ENCODE measurements at places on chromosomes 2 and 18.

DNA sequence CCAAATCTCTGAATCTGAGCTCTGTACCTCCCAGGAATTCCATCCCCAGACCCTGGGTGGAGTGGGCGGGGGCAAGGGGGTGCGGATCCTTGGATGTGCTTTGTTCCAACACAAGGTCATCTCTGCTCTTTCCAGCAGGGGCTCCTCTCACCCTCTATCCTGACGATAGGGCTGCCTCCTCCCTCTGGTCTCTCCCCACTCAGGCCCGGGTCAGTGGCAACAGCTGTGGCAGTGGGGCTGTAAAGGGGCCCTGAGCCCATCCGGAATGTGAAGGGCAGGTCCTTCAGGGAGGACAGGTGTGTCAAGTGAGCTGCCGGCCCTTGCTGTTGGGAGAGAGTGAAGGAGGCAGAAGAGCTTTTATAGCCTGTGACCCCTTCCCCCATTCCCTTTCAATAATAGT is 167.8 kb downstream of the CELF4 start:
- no peak for DNase-seq

DNA sequence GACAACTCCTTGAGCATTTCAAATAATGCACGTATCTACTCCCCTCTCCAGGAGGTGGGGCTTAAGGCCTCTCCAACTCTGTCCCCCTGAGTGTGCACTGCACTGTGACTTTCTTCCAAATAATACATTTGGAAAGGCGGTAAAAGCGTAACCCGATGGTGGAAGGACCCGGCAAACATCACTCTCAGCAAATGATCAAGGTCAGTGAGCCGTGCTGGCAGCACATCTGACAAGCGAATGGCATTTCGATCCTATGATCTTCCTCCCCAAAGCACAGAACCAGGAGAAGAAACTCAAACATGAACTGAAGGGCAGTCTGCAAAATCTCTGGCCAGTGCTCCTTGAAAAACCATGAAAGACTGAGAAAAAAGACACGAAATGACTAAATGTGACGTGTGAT is 208.7 kb downstream of the TWIST2 start:
- no peak for DNase-seq

DNA sequence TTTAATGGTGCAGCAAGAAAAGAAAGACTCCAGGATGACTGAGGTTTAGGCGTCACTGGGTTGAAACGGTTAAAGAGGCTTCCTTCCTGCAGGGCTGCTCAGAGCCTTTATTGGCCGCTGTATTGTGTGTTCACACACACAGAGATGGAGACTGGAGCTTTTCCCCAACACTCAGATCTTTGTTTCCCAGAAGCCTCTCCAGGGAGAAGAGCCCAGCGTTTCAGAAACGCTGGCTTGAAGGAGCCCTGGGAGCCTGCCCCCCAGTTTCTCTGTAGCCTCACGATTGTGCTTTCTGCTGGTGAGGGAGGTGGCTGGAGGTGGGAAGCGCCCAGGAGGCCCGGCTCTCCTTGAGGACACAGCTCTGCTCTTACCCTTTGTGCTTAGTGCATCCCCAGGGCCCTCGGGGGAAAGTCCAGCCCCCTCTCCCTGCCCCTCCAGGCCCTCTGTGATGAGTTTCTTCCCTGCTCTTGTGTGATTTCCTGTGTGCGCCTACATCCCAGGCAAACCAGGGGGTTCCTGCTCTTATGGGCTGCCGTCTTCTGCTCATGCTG is 37.1 kb downstream of the RRM2 start:
- no peak for DNase-seq

GRCh38 chr2:40445467-40445866 is 6.4 kb downstream of the SLC8A1 start:
- no peak for DNase-seq

Measured in globus pallidus (tissue), 1 donor.